MG63 (cell line): ENCODE measurements at places on chromosomes 16 and 17. TPM values are rescaled to one million over a fixed set of nuclear protein-coding genes. Genes with fewer than 3 reads are reported as not detected.
A peak's percentile ranks its signal among the peaks of the same experiment; 100 is the strongest.

- peak; percentile 34 for DNase-seq
These were observed 18.4 kb downstream of the PDILT start for GRCh38 chr16:20385844-20386832.

GRCh38 chr16:77969861-77970260, 52.5 kb upstream of the CLEC3A start:
- no peak for DNase-seq

- DNase-seq: no peak
These were observed 17.0 kb upstream of the UBTF start for GRCh38 chr17:44236444-44236991.

GRCh38 chr16:46843898-46844642, 13.1 kb upstream of the C16orf87 start:
- no peak for DNase-seq

Gene UQCRC2
- 67.6 and 69.0 TPM in 2 replicates for total RNA-seq

- no peak for DNase-seq
These were observed 252.4 kb upstream of the CACNG5 start for GRCh38 chr17:66582373-66583111.

DNA sequence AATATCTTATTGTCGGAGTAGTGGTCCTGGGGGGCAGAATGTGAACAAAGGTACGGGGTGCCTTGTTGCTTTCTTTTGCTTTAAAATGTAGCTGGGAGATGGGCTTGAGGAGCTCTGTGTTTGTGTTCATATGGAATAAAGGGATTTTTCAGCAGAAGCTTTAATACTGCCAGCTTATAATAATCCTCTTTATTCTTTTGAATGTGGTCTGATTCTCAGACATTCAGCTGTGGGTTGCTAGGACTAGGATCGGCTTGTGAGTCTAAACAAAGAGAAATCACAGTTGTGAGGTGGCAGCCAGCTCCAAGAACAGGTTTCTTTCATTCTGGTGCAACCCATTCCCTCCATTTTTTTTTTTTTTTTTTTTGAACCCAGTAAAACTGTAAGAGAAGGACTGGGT, 7.2 kb downstream of the MRPL58 start:
- DNase-seq: no peak

GRCh38 chr16:49786926-49787557, 68.9 kb downstream of the ZNF423 start:
- DNase-seq: no peak
